ENCODE measurements at places on chromosomes 7 and 10. TPM values are rescaled to one million over a fixed set of nuclear protein-coding genes. Genes with fewer than 3 reads are reported as not detected.

GRCh38 chr10:6503171-6503570 lies 76.9 kb downstream of the PRKCQ start:
- no peaks in the 10 kb centered on the region for H3K36me3 ChIP-seq
- H3K4me3 ChIP-seq, result no peak overlapping the region
- peaks cover 16% of the 10 kb centered on the region for H3K27me3 ChIP-seq

- DNase-seq, result no peak
- H3K27me3 ChIP-seq, result no peaks in the 10 kb centered on the region
- peaks cover 46% of the 10 kb centered on the region for H3K4me1 ChIP-seq
- H3K36me3 ChIP-seq, result peaks cover 2% of the 10 kb centered on the region
- peak overlapping the region; percentile 69 for H3K27ac ChIP-seq
- no peak overlapping the region for H3K4me3 ChIP-seq
Observed at GRCh38 chr7:117269886-117270285, 53.0 kb downstream of the WNT2 start.

GRCh38 chr10:3754727-3755439 lies 30.1 kb downstream of the KLF6 start:
- no peaks in the 10 kb centered on the region for H3K27me3 ChIP-seq
- DNase-seq, result peak; percentile 7
- H3K27ac ChIP-seq, result no peak overlapping the region
- no peaks in the 10 kb centered on the region for H3K36me3 ChIP-seq
- H3K4me3 ChIP-seq, result no peak overlapping the region

DNA sequence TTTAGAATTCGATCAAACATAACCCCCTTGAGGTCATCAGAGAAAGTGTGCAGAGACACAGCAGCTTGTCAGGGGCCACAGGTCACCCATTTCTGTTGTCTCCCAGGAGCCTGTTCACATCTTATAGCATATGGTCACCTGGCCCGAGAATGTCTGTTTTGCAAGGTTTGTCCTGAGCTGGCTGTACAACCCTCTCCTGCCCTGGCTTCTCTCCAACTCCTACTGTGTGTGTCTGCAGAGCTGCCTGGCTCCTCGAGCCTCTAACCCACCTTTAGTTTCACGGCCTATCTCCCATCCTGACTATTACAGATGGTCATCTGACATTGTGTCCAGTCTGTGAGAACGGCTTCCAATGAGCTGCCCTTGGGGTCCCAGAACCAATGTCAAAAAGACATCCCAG lies 683.4 kb downstream of the SDK1 start:
- no peak overlapping the region for H3K27ac ChIP-seq
- DNase-seq, result no peak
- H3K36me3 ChIP-seq, result no peaks in the 10 kb centered on the region
- H3K27me3 ChIP-seq, result no peaks in the 10 kb centered on the region
- no peaks in the 10 kb centered on the region for H3K4me1 ChIP-seq

DNA sequence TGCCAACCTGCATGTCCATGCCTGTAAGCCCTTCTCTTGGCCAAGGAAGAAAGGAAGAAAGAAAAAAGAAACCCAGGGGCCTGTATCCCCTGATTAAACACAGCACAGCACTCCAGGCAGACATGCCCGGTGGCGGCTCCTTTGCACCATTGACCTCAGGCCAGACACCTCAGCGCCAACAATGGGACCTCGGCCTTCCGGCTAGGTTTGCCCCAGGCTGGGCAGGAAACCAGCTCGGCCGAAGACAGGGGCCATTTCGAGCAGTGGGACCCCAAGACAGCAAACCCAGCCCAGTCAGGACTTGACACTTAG lies 2.8 kb downstream of the HOXA10 start:
- no peak overlapping the region for H3K27ac ChIP-seq
- peaks cover 2% of the 10 kb centered on the region for H3K36me3 ChIP-seq
- peaks cover 78% of the 10 kb centered on the region for H3K27me3 ChIP-seq
- peaks cover 13% of the 10 kb centered on the region for H3K4me1 ChIP-seq
- DNase-seq, result no peak

DNA sequence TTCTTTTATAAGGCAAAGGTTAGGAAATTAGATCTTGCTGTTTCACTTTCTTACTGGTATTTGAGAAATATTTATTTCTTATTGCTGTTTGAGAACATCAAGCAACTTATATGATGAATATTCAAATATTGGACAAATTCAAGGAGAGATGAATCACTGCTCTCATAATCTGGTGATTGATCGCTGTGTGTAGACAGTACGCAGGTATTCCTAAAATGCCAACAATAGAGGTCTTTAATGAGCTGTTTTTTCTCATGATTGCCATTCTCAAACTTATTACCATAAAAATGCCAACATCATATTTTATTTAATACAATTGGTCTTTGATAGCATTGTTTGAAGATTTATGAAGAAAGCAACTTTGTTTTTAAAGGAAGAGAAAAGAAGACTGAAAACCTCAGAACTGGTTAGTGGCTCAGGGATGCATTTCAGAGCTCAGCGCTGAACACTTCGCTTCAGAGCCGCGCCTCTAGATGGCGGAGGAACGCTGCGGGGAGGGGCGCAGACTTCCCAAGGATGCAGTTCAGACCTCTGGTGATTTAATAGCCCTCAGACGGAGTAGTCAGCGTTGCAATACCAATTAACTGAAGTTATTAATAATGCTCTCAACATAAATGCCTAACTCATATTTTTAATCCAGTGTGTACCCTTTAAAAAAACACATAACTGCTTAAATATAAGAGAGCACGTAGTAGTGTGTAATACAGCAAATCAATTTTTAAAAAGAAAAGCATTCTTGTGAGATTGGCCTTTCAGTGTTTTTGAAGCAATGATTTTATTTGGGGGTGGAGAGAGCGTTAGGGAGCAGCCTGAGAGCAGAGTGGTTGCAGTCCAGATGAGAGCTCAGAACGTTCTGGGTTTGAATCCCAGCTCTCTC lies 38.5 kb upstream of the STEAP4 start:
- no peak overlapping the region for H3K4me3 ChIP-seq
- H3K27ac ChIP-seq, result no peak overlapping the region
- H3K36me3 ChIP-seq, result no peaks in the 10 kb centered on the region

GRCh38 chr10:13327534-13327933 lies 20.6 kb downstream of the SEPHS1 start:
- no peak overlapping the region for H3K4me3 ChIP-seq
- H3K4me1 ChIP-seq, result peaks cover 17% of the 10 kb centered on the region
- no peak for DNase-seq
- H3K27ac ChIP-seq, result peak overlapping the region; percentile 69
- peaks cover 45% of the 10 kb centered on the region for H3K36me3 ChIP-seq
- no peaks in the 10 kb centered on the region for H3K27me3 ChIP-seq

DNA sequence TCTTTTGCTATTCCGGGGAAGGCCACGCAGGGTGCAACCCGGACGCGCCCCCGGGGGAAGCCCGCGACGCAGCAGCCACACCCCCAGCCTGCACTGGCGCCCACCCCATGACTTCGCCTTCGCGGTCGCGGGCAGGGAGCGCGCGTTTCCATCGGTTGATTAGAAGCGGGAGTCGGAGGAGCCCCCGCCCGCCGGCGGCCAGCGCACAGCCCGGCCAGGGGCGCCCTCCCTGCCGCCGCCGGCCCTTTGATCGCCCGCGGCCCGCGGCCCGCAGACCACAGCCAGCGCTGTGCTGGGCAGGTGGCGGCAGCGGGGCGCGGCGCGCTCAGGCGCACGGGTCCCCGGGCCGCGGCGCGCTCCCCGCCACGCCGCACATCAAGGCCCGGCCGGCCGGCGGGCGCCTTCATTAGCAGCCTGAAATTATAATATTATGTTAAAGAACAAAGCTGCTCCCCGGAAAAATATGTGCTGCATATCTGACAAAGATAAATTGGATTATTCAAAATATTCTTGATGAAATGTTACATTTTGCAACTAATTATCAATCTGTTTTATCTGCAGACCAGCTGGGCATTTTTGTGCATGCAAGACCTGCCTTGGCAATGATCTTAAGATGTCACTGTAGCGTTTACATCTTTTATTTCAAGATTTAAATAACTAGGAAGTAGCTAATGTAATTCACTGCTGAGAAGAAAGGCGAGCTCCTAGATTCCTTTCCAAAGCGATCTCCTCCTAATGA lies 160.7 kb upstream of the MKI67 start:
- H3K27ac ChIP-seq, result no peak overlapping the region
- DNase-seq, result no peak
- no peak overlapping the region for H3K4me3 ChIP-seq
- peaks cover 21% of the 10 kb centered on the region for H3K27me3 ChIP-seq
- no peaks in the 10 kb centered on the region for H3K4me1 ChIP-seq

- H3K4me3 ChIP-seq, result no peak overlapping the region
- H3K27me3 ChIP-seq, result no peaks in the 10 kb centered on the region
Observed at GRCh38 chr10:22105270-22105669, 101.7 kb upstream of the DNAJC1 start.

DNA sequence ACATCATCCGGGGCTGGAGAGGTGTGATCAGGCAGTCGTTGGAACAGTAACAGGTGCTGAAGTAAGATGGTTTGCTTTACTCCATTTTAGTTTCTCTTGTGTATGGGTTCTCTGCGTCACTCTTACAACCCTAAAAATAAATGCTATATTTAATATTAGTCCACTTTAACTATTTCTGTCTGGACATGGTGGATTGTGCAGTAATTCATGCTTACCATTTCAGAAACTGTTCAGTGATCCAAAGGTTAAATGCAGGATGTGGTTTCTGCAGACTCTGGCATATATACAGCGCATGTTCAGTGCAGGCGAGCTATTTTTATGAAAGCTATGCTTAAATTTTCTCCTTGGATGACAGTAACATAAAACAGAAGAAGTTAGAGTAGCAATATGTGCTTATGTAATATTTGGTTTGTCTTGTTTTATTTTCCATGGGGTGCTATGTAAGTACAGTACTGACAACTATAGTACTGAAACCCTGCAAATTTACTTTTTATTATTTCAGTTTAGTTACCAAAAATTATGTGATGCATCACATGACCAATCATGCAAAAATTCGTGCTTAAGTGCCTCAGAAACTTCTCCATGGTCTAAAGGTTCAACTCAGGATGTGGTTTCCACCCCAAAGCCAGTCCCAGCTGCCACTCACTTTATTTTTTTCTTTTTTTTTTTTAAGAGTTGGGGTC lies 46.6 kb upstream of the GRID1 start:
- no peak overlapping the region for H3K27ac ChIP-seq
- no peaks in the 10 kb centered on the region for H3K36me3 ChIP-seq
- no peaks in the 10 kb centered on the region for H3K27me3 ChIP-seq
- H3K4me3 ChIP-seq, result no peak overlapping the region
- DNase-seq, result no peak

GRCh38 chr7:87028636-87029035 lies 30.8 kb downstream of the ELAPOR2 start:
- DNase-seq, result no peak
- peaks cover 2% of the 10 kb centered on the region for H3K4me1 ChIP-seq
- no peak overlapping the region for H3K4me3 ChIP-seq
- H3K27me3 ChIP-seq, result no peaks in the 10 kb centered on the region

- peak overlapping the region; percentile 4 for H3K27ac ChIP-seq
- no peak for DNase-seq
- H3K36me3 ChIP-seq, result peaks cover 53% of the 10 kb centered on the region
- H3K4me3 ChIP-seq, result no peak overlapping the region
- H3K27me3 ChIP-seq, result no peaks in the 10 kb centered on the region
Observed at GRCh38 chr7:151472644-151473380, 32.9 kb upstream of the CRYGN start.

DNA sequence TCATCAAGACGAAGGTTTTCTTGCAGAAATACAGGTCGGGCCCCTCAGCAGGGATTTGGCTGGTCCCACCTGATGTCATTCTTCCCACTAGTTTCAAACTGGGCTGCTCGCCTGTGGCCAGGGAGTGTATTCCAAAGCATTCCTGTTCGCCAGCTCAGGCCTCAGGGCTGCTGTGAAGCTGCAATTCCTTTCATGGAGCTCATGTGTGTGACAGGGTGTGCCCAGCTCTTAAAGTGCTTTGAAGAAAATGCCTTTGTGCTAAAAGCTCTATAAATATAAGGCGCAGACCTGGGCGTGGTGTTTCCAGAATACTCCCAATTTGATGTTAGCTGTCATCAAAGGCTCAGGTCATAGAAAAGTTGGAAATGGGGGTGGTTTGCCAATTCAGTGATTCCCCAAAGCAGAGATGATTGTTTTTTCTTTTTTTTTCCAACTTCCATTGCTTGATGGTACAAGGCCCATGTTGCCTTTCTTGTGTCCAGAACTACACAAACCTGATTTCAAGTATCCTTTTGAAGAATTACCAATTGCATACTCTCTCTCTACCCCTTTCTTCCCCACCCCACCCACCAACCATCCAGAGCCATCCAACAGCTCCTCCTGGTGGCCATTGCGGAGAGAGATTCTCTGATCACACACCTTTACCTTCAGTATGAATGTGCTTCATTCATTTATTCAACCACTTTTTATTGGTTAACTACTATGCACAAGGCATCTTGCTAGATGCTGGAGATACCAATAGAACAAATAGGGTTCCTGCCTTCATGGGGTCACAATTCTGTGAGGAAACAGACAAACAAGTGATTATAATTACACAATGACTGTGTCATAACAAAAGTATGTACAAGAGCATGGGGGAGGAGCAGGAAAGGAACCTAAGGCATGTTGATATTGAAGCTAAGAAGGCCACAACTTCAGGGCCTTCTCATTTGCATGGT lies 297.3 kb upstream of the LYZL1 start:
- no peak for DNase-seq
- no peaks in the 10 kb centered on the region for H3K27me3 ChIP-seq
- H3K27ac ChIP-seq, result no peak overlapping the region
- no peak overlapping the region for H3K4me3 ChIP-seq

The BMS1 gene
- 16.4 TPM for total RNA-seq

The SUGCT gene
- 11.9 TPM for total RNA-seq

The BMPER gene
- 0.50 TPM for total RNA-seq

The HECW1 gene
- not detected for total RNA-seq

The GNGT1 gene
- total RNA-seq, result not detected

The ACTL6B gene
- total RNA-seq, result not detected
